ENCODE measurements at places on chromosomes 1 and 21. TPM values are rescaled to one million over a fixed set of nuclear protein-coding genes. Genes with fewer than 3 reads are reported as not detected.

GRCh38 chr1:216914974-216915373 is 191.7 kb upstream of the ESRRG start:
- DNase-seq = peak; percentile 72

Gene HUNK
- total RNA-seq = 1.3 TPM

- DNase-seq = no peak
These were observed 164.6 kb downstream of the KCTD3 start for GRCh38 chr1:215731699-215732098.

DNA sequence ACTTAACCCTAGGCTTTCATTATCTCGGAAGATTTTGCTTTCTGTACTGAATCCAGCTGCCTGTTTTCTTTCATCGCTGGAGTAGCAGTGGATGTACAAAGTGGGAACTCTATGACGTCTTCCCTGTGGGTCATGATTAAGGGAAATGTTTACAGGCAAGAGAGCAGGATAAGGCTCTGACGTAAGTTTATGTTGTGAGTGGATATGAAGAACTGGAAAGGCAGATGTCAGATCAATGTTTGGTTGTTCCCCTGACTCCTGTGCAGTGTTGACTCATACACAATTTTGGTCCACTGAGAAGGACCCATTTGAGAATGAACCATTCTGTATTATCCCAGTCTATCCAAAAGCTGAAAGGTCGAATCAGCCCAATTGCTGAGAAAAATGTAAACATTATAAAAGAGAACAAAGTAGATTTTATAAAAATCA is 292.4 kb downstream of the GRIK1 start:
- peak; percentile 76 for DNase-seq

DNA sequence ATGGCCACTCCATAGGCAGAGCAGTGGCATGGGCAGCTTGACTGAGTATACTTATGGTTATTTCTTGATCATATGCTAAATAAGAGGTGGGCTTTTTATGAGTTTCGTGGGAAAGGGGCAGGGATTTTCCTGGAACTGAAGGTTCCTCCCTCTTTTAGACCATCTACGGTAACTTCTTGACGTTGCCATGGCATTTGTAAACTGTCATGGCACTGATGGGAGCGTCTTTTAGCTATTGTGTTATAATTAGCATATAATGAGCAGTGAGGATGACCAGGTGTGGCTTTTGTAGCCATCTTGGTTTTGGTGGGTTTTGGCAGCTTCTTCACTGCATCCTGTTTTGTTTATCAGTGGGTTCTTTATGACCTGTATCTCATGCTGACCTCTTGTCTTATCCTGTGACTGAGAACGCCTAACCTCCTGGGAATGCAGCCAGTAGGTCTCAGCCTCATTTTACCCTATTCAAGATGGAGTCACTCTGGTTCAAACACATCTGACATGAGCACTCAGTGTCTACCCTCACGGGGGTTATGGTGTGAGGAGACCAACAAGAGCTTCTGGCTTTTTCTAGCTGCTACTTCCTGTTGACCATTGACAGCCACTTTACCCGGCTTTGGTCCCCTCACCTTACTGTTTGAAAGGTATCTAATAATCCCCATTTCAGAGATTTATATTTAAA is 71.7 kb downstream of the GALNT2 start:
- no peak for DNase-seq

- peak; percentile 55 for DNase-seq
These were observed 19.5 kb downstream of the ZMYM4 start for GRCh38 chr1:35287807-35288640.

DNA sequence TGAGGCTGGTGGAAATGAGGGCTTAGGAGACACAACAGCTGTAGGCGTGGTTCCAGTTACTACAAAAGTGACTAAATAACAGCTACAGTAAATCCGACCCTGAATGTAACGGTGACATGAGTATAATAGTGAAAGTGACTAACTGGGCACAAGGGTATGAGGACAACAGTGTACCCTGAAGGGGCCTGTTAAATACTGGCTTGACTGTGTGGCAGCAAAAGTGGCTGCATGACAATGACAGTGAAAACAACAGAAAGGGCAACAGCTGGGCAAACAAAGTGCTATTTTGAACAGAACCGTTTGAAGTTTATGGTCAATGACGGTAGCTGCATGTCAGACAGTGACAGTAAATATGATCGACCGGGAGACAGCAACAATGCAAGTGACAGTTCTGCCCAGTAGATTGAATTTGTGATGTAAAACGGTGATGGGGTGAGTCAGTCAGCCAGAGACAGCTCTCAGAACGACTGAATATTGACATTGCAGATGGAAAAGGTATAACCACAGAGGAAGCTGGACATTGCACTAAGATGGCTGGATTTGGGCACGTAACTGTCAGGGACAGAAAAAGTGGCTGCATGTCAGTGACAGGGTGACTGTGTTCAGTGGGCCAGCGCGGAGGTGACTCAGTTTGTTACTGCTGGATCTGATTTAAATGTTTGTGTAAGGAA is 1.2 kb upstream of the ZBTB40 start:
- DNase-seq = no peak
